ENCODE measurements at places on chromosomes 11 and 22.

GRCh38 chr11:99742501-99742900, 721.8 kb downstream of the CNTN5 start:
- no peak for DNase-seq

- DNase-seq, result no peak
Observed at GRCh38 chr11:10373340-10373739, 68.5 kb downstream of the ADM start.

- no peak for DNase-seq
Observed at GRCh38 chr11:110896358-110896757, 184.1 kb upstream of the ARHGAP20 start.

DNA sequence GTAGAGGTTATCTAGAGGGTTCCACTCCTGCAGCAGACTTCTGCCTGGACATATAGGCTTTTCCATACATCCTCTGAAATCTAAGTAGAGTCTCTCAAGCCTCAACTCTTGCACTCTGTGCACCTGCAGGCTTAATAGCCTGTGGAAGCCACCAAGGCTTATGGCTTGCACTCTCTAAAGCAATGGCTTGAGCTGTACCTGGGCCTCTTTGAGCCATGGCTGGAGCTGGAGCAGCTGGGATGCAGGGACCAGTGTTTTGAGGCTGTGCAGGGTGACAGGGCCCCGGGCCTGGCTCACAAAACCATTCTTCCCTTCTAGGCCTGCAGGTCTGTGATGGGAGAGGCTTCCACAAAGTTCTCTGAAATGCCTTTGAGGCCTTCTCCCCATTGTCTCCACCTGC, 2.9 kb upstream of the NXPE4 start:
- no peak for DNase-seq

- DNase-seq, result no peak
Observed at GRCh38 chr11:117529816-117530215, 202.2 kb downstream of the CEP164 start.

DNA sequence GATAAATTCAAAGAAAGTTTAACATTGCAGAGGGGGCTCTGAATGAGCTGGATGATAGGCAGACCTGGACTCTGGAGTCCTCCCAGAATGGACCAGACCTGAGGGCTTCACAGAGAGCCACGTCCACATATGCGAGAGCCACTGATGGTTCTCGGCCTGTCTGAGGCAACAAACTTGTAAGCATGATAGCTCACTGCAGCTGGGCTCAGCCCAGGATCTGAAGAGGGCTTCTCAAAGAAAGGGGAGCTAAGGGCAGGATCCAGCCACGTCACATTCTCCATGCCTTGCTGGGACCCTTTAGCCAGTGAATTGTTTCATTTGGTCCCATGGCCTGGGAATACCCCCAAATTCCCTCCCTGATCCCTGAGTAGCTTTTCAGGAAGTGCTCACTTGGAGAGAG, 98.9 kb downstream of the ATXN10 start:
- DNase-seq, result no peak

DNA sequence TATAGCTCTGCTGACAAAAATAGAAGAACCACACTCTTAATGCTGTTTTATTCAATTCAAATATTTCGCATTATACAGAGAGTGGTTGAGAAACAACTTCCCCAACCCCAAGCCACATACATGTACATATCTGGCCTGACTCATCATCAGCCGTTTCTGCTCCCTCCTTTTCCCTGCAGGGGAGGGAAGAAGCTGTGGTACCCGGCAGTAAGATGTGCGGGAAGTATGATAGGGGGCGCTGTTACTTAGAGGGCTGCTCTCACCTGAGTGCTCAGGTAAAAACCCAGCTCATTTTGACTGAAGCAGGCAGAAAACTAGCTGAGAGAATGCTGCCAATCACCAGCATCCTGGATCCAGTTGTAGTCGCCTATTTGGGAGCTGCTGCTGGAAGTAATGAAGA, 85.5 kb downstream of the NELL1 start:
- DNase-seq, result no peak

GRCh38 chr22:31530823-31531195, 34.5 kb downstream of the SFI1 start:
- no peak for DNase-seq

- no peak for DNase-seq
Observed at GRCh38 chr22:30158744-30159500, 78.7 kb downstream of the HORMAD2 start.

- DNase-seq, result no peak
Observed at GRCh38 chr11:13109616-13110015, 100.5 kb downstream of the RASSF10 start.

DNA sequence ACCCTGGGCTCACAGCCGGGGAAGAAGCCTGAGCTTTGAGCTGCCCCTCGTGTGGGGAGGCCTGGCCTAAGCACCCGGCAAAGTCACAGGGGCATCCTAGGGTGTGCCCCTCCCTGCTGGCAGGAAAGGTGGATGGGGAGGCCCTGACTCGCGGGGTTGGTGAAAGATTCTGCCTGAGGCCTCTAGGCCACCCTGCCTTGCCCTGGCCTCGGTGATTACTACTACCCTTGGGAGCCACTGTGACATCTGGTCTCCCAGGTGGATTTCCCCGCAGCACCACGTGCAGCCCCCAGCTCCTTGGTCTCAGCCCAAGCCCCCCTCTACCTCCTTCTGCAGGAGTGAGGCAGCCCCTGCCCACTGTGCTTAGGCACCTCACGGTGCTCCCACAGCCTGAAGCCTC, 23.9 kb downstream of the GNAZ start:
- no peak for DNase-seq

DNA sequence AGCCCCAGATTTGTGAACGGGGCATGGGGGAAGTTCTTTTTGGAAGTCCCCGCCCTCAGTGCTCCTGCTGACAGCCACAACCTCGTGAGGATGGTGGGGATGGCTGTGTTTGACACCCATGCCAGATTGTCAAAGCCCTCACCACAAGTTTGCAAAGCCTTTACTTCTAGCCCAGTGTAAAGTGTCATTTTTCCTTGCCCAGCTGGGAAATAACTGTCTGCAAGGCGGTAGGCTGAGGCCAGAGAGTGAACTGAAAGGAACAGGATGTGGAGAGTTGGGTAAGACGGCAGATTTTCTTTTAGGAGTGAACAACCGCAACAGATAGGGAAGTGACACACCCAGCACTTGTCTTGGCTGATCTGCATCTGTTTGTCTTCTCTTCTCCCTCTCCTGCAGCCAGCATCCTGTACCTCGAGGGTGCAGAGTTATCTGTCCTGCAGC, 13.6 kb downstream of the IL17RA start:
- no peak for DNase-seq

DNA sequence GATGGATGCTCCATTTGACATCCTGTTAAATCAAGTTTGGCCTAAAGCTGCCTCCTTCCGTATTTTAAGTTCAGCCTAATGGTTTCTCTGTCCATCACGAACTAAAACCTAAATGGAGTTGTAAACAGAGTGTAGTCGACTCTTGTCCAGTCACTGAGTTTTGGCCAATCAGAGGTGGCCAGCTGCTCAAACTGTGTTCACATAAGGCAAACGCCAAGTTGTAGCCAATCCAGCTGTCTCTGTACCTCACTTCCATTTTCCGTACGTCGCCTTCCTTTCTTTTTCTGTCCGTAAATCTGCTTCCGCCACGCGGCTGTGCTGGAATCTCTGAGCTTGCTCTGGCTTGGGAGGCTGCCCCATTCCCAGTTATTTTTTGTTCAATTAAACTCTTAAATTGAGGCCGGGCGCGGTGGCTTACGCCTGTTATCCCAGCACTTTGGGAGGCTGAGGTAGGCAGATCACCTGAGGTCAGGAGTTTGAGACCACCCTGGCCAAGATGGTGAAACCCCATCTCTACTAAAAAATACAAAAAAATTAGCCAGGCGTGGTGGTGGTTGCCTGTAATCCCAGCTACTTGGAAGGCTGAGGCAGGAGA, 20.7 kb upstream of the CARS1 start:
- DNase-seq, result peak; percentile 18
